ENCODE measurements at places on chromosomes 11 and 22.

- no peak for DNase-seq
Observed at GRCh38 chr11:19724765-19725164, 12.1 kb downstream of the NAV2 start.

DNA sequence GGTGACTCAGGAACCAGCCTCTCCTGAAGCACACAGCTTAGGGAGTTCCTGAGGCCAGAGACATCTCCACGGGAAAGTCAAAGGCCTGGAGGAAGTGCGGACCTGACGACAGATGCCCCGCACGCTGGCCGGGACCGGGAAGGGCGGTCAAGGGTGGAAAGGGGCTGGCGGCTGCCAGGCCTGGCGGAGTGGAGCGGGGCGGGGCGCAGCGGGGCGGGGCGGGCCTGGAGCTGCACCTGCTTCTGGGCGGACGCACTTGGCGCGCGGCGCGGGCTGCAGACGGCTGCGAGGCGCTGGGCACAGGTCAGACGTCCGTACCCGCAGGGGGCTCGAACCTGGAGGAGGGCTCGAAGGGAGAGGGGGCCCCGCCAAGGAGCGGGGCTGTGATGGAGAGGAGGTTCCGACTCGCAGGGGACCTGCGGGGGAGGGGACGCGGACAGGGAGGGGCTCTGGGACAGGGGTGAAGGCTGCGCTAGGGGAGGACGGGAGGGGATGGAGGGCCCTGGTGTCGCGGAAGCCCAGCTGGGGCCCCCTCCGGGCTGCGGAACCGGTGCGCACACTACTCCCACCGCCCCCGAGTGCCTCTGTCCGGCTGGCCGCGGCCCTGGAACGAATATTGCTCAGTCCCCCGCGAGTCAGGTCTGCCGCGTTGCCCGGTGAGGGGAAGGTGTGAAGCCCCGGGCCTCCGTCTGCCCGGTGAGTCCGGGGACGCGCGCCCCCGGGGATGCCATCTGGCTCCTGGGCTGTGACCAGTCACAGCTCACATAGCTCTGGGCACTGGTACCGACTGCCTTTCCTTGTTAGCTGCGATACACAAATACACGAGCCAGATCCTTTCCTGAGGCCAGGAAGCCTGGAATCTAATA is at the start of gene TMEM45B:
Gene TMEM45B, plus strand, starts transcription at position 253 of the 866 bp plus-strand sequence. CDS start 36,635 bp downstream, outside the sequence.
- peak; percentile 54 for DNase-seq

GRCh38 chr11:10653946-10654810 is 39.4 kb downstream of the IRAG1 start:
- no peak for DNase-seq

DNA sequence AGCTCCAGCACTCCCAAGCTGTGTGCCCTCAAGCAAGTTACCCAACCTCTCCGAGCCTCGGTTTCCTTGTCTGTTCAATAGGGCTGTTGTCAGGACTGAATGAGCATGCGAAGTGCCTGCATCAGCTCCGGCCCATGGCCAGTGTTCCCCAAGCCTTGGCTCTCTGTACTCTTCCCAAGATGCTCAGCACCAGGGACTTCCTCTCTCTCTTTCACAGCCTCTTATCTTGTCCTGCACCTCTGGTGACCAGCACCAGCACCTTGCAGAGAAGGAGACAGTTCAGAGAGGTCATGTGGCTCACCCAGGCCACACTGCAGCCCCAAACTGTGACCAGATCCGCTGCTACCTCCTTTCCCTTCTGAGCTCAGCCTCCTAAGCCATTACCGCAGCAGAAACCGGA is 120.3 kb upstream of the ANO1 start:
- DNase-seq, result no peak

GRCh38 chr22:46001426-46002106 is 24.6 kb upstream of the WNT7B start:
- no peak for DNase-seq

- DNase-seq, result no peak
Observed at GRCh38 chr22:19289475-19290161, 1.9 kb downstream of the CLTCL1 start.

DNA sequence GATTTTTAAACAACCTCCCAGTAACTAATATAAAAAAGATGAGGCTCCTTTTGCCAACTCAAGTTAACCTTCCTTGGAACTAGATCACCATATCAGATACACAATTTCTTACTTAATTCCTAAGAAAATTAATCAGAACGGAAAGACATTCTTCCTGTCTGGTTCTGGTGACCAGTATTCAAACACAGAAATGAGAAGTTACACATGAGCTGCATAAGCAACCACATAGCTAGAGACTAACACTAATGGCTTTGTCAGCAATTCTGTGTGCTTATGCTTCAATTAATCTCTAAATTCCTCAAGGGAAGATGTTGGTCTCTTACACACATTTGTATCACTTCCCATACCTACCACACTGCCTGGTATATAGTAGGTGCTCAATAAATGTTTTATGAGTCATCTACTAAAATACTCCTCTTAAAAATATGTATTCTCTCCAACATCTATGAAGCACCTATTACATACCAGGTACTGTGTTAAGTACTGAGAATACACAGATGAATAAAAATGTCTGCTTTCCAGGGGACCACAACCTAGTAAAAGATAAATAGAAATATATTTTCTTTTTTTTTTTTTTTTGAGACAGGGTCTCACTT is 54.5 kb downstream of the GAB2 start:
- no peak for DNase-seq

DNA sequence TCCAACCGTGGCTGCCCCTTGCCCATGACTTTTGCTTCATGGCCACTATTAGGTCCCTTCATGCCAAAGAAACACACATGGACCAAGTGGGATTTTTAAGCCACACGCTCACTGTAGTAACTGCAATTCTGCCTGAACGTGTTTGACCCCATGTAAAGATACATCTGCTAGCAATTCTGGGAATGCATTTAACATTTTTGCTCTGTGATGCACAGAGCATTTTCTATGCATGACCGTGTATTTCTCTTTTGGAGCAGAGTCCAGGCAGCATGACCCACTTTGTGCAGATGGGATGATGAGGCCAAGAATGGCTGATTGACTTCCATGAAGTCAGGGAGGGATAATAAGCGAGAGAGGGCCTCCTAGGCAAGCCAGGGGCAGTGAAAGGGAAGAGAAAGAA is 108.5 kb downstream of the TP53I11 start:
- DNase-seq, result no peak

DNA sequence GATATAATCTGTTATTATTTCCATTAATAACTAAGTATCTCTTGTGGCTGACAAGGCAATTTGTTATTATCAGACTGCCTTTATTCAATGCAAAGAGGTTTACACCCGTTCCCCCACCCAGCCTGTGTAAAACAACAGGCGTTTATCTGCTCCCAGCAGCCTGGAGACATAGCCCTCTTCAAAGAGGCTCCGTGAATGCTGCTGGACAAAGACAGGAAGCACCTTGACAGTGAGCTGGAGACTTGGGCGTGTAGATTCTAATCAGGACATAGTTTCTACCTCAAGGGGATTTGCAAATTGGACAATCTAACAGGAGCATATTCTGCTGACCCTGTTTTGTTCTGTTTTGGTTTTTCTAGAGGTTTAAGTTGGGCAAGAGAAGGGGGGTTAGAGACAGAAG is 733.0 kb upstream of the KIRREL3 start:
- DNase-seq, result no peak

DNA sequence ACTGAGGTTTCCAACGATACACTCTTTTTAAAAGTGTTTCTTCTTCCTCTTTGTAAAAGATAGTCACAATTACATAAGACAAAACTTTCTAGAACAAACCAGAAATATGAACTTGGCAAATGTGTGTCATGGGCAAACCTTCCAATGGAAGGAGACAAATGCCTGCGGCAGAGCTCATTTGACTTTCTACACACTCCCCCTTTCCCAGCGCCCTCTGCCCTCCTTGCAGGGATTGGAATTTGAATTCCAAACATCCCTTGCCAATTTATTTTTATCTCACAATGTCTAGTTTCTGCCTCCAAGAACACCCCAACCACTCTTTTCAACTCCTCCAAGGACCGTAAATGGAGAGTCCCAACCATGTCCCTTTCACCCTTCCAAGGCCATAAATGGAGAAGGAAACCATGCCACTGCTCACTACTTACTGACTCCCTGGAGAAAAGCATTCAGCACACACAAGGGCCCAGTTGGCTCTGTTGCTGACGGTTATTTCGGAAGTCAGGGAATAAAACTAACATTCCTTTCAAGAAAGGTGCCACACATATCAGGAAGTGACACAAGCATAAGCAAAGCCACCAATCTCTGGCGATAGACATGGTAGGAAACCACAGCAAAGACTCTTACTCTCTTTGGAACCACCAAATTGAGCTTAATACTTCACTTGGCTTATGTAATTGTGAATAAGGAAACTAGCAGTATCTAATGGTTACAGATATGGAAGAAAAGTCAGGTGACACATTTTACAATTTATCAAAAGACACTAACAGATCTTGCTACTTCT is 15.0 kb upstream of the ESAM start:
- DNase-seq, result no peak

DNA sequence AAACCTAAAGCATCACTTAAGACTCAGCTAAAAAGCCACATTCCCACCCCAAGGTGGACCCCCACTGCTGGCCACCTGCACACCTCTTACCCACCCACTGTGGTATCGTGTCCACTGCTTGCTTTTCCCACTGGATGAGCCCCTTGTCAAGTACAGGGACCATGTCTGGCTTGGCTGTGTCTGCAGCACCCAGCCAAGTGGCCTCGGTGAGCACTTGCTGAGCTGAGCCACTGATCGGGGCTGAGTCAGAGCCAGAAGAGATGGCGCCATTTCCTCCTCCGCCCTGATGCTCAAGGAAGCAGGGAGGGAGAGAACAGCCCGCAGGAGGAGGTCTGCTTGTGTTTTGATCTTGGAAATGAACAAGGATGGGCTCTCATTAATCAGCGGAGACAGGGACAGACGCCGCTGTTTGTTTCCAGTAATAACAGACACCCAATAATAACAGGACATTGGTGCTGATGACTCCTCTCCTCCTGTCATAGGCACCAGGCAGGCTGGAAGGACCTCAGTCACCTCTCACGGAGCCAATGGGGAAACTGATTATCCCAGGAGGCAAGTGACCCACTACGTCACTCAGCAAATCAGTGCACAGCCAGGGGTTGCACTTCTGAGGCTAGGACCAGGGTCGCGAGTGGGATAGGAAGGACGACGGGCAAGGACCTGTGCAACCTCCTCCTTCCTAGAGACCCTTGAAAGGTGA is 85.2 kb upstream of the RTL6 start:
- no peak for DNase-seq

GRCh38 chr22:30923168-30923900 is 45.2 kb downstream of the MORC2 start:
- no peak for DNase-seq

DNA sequence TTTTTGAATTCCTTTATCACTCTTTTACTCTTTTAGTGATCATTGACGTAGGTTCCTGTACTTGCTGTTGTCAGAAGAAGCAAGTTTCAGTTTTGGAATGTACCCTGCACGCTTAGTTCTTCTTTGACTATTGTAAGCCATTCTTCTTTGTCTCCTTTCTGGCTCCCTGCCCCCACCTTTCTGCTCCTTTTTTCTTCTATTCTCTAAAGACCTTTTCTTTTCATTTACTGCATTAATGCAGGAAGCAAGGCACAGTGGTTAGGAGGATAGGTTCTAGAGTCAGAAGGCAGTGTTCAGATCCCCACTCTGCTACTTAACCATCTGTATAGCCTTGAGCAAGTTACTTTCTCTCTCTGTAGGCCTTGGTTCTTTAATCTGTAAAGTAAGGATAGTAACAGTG is 33.7 kb upstream of the RAG2 start:
- no peak for DNase-seq

All from ureter (tissue), 1 donor.